ENCODE measurements at places on chromosomes 1 and 21. TPM values are rescaled to one million over a fixed set of nuclear protein-coding genes. Genes with fewer than 3 reads are reported as not detected.

GRCh38 chr1:172288581-172288980 is 131.9 kb upstream of the C1orf105 start:
- no peak overlapping the region for H3K4me3 ChIP-seq
- no peaks in the 10 kb centered on the region for H3K36me3 ChIP-seq
- no peaks in the 10 kb centered on the region for H3K27me3 ChIP-seq
- H3K27ac ChIP-seq, result no peak overlapping the region
- H3K4me1 ChIP-seq, result peaks cover 4% of the 10 kb centered on the region
- no peak for DNase-seq

GRCh38 chr1:218380125-218380977 is 35.2 kb downstream of the TGFB2 start:
- H3K4me1 ChIP-seq, result peaks cover 18% of the 10 kb centered on the region
- peaks cover 24% of the 10 kb centered on the region for H3K27me3 ChIP-seq
- no peak for DNase-seq
- H3K27ac ChIP-seq, result no peak overlapping the region
- no peaks in the 10 kb centered on the region for H3K36me3 ChIP-seq

GRCh38 chr1:40926441-40926840 is 53.1 kb upstream of the CTPS1 start:
- H3K4me1 ChIP-seq, result no peaks in the 10 kb centered on the region
- H3K27ac ChIP-seq, result no peak overlapping the region
- H3K4me3 ChIP-seq, result no peak overlapping the region
- DNase-seq, result no peak

- peaks cover 31% of the 10 kb centered on the region for H3K4me1 ChIP-seq
- DNase-seq, result peak; percentile 28
- H3K4me3 ChIP-seq, result no peak overlapping the region
- peak overlapping the region; percentile 39 for H3K27ac ChIP-seq
- peaks cover 12% of the 10 kb centered on the region for H3K36me3 ChIP-seq
- H3K27me3 ChIP-seq, result no peaks in the 10 kb centered on the region
These were observed 8.7 kb downstream of the PKNOX1 start for GRCh38 chr21:42983103-42983502.

DNA sequence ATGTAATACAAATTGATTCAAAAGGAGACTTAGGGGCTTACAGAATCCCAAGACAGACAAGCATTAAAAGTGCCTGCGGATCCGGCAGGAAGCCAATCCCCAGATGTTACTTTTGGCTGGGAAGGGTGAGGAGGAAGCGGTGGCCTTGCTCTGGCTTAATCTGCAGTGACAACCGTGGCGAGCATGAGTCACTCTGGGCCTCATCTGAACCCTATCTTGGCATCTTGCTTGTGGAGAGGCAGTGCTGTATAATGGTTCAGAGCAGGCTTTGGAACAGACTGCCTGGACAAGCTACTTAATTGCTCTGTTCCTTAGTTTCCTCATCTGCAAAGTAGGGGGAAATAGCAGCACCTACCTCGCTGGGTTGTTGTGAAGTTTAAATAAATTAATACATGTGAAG is 74.1 kb downstream of the XCL2 start:
- H3K36me3 ChIP-seq, result peaks cover 56% of the 10 kb centered on the region
- H3K4me1 ChIP-seq, result peaks cover 66% of the 10 kb centered on the region
- peak; percentile 59 for DNase-seq

DNA sequence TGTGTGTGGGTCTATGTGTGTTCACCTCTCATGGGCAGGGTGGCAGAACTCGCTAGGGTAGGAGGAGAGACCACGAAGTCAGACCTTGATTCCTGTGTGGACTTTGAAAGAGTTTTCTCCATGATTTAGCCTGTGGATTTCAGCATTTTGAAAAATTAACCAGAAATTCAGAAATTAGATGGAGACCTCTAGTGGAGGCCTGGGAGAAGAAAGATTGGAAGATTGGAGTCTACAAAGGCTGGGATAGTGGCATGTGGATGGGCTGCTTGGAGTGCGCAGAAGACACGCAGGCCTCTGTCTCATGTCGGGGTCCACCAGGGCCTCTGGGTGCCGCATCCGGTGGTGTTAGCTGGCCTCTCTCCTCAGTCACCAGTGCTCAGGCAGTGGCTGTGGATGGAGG is 18.9 kb upstream of the IGSF5 start:
- H3K27me3 ChIP-seq, result no peaks in the 10 kb centered on the region
- H3K27ac ChIP-seq, result no peak overlapping the region
- H3K4me3 ChIP-seq, result no peak overlapping the region
- no peak for DNase-seq
- no peaks in the 10 kb centered on the region for H3K36me3 ChIP-seq

DNA sequence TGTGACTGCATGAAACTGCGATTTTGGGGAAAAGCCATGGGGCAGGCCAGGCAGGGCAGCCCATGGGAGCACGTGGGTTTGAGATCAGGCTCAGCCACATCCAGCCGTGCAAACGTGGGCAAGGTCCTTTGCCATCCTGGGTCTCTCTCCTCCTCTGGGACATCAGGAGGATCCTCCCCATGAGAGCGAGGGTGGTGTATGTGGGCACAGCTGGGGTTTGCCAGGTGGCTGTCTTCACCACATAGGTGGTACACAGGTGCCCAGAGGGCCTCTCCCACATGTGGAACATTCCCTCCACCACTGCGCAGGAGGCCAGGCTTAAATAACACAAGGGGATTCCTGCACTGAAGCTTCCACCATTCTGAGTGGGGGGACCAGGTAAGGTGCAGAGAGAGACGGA is 136.7 kb downstream of the DMRTB1 start:
- no peaks in the 10 kb centered on the region for H3K27me3 ChIP-seq
- H3K4me3 ChIP-seq, result no peak overlapping the region
- H3K27ac ChIP-seq, result no peak overlapping the region
- no peaks in the 10 kb centered on the region for H3K36me3 ChIP-seq
- DNase-seq, result no peak

- H3K4me1 ChIP-seq, result peaks cover 5% of the 10 kb centered on the region
- no peaks in the 10 kb centered on the region for H3K36me3 ChIP-seq
These were observed 296.6 kb downstream of the OMA1 start for GRCh38 chr1:58249737-58250586.

GRCh38 chr1:78223417-78224215 is 177.8 kb downstream of the GIPC2 start:
- no peak overlapping the region for H3K4me3 ChIP-seq
- H3K27me3 ChIP-seq, result no peaks in the 10 kb centered on the region
- H3K27ac ChIP-seq, result no peak overlapping the region
- H3K4me1 ChIP-seq, result no peaks in the 10 kb centered on the region
- DNase-seq, result no peak

DNA sequence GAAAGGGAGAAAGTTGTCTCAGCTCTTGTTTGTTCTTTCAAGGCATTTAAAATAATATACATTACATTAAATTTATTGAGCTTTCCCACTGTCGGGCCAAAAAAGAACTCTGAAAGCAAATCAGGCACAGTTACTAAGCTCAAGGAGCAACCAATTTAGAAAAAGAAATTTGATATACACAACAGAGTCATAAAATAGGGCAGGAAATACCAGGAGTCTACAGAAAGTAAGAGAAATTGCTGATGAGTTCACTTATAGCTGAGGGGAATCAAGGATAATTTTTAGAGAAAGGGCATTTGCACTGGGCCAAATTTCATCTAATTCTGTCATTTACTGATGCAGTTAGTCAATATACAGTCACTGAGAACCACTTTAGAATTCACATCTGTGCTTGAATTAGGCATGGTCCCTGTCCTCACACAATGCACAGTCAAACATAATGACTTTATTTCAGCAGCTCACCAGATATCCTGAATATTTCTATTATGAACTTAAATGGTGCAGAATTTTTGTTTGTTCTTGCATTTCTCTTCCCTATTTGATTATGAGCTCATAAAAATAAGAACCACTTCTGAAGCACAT is 249.6 kb upstream of the BEND5 start:
- no peak for DNase-seq
- no peaks in the 10 kb centered on the region for H3K36me3 ChIP-seq
- H3K27me3 ChIP-seq, result no peaks in the 10 kb centered on the region
- no peak overlapping the region for H3K4me3 ChIP-seq

GRCh38 chr1:196152975-196153374 is 455.3 kb downstream of the KCNT2 start:
- H3K36me3 ChIP-seq, result no peaks in the 10 kb centered on the region
- H3K27me3 ChIP-seq, result no peaks in the 10 kb centered on the region
- no peaks in the 10 kb centered on the region for H3K4me1 ChIP-seq
- no peak overlapping the region for H3K4me3 ChIP-seq
- no peak overlapping the region for H3K27ac ChIP-seq
- DNase-seq, result no peak

DNA sequence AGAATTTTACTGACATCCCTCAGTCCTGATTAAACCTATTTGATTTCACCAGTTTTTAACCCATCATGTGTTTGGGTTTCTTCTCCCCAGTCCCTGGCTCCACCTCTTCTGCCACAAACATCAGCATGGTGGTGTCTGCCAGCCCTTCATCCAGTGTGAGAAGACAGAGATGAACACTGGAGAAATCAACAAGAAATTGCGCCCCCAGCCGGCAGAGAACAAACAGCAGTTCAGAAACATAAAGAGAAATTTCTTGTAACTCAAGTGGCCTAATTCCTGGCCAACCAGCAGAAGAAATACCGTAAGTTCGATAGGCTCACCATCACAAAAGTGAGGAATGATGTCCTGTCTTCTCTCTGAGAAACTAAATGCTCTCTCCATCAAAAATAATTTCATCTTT is 18.3 kb downstream of the S100A11 start:
- H3K4me3 ChIP-seq, result no peak overlapping the region
- DNase-seq, result peak; percentile 46
- no peaks in the 10 kb centered on the region for H3K36me3 ChIP-seq

- H3K27me3 ChIP-seq, result no peaks in the 10 kb centered on the region
- H3K4me3 ChIP-seq, result no peak overlapping the region
- no peaks in the 10 kb centered on the region for H3K36me3 ChIP-seq
- H3K27ac ChIP-seq, result no peak overlapping the region
- peaks cover 36% of the 10 kb centered on the region for H3K4me1 ChIP-seq
- no peak for DNase-seq
These were observed 95.5 kb upstream of the SGIP1 start for GRCh38 chr1:66438501-66438900.

DNA sequence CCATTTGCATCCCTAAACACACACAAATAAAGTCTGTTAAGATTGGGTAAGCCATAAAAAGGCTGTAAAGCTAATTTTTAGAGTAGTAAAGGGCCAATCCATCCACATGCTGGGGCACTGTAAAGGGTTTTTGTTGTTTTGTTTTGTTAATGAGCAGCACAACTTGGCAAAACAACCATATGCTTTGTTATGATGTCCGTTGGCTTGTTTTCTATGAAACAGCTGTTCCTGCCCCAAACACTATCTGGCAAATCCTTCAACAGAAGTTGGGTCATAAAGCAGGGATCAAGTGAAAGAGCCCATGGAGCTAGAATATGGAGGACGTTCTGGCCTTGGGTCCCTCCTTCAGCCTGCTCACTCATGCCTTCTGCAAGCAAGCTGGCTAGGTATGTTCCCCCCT is 183.6 kb downstream of the APP start:
- no peaks in the 10 kb centered on the region for H3K27me3 ChIP-seq
- no peak overlapping the region for H3K4me3 ChIP-seq
- H3K36me3 ChIP-seq, result no peaks in the 10 kb centered on the region
- H3K27ac ChIP-seq, result no peak overlapping the region
- H3K4me1 ChIP-seq, result no peaks in the 10 kb centered on the region

DNA sequence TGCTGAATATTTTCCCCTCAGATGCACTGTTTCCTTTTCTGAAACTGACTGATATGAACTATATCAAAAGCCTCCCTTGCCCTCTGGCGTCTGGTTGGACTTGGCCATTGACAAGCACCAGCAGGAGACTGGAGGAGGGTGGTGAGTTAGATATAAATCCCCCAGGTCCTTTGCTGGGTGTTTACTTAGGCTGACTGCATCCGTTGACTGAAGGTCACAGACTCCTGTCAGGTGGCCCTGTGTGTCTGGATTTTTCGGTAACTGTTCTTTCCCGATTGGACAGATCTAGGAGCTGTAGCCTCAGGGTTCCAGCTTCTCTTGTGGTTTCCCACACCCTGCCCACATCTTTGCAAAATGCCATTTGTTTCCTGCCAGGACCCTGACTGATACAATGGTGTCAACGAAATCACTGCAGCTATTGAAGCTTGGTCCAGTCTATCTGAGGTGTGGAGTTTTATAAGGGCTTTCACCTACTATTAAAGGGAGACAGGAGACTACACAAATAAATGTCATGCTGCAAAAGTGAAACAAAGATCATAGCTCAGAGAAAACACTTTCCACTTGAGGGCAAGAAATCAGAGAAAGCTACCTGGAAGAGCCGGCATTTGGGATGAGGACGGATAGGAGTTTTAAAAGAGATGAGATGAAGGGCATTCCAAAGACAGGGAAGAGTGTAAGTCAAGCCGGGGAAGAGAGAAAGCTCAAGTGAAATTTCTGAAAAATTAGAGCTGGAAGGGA is 1.5 kb upstream of the MAGI3 start:
- H3K27me3 ChIP-seq, result peaks cover 27% of the 10 kb centered on the region
- H3K4me3 ChIP-seq, result peak overlapping the region; percentile 83
- H3K4me1 ChIP-seq, result peaks cover 26% of the 10 kb centered on the region
- peaks cover 3% of the 10 kb centered on the region for H3K36me3 ChIP-seq
- no peak overlapping the region for H3K27ac ChIP-seq

- H3K36me3 ChIP-seq, result no peaks in the 10 kb centered on the region
- no peak overlapping the region for H3K4me3 ChIP-seq
- no peak for DNase-seq
- H3K27me3 ChIP-seq, result peaks cover 8% of the 10 kb centered on the region
- no peak overlapping the region for H3K27ac ChIP-seq
- H3K4me1 ChIP-seq, result no peaks in the 10 kb centered on the region
These were observed 92.1 kb upstream of the CLDN14 start for GRCh38 chr21:36572039-36572438.

DNA sequence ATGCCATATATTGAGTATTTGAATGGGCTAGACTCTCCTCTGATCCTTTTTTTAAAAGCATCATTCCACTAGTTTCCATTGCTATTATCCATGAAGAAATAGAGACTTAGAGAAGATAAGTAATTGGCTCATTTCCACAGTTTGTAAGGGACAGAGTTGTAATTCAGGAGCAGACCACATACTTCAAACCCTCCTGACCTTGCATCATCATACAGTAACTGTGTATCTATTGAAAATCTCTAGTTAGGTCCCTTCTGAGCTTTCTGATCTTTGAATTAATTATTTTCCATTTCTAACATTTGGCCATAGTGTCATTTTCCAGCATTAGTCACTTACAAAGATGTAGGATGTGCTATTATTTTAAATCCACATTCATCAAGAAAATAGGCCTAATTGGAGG is 386.5 kb upstream of the ST6GALNAC5 start:
- no peaks in the 10 kb centered on the region for H3K27me3 ChIP-seq
- H3K27ac ChIP-seq, result no peak overlapping the region
- no peak overlapping the region for H3K4me3 ChIP-seq
- no peak for DNase-seq

- no peak for DNase-seq
- peaks cover 2% of the 10 kb centered on the region for H3K4me1 ChIP-seq
- peaks cover 66% of the 10 kb centered on the region for H3K27me3 ChIP-seq
- no peak overlapping the region for H3K4me3 ChIP-seq
- H3K36me3 ChIP-seq, result peaks cover 2% of the 10 kb centered on the region
- no peak overlapping the region for H3K27ac ChIP-seq
These were observed 14.8 kb downstream of the SIM2 start for GRCh38 chr21:36713746-36714145.

FCRL5 gene
- total RNA-seq, result 0.11 TPM

OR2L13 gene
- total RNA-seq, result not detected

KCNAB2 gene
- 343 TPM for total RNA-seq

CELA2B gene
- not detected for total RNA-seq

S100B gene
- 9.5 TPM for total RNA-seq

GPR52 gene
- 2.3 TPM for total RNA-seq

ACTL8 gene
- total RNA-seq, result not detected

ZSWIM5 gene
- 0.50 TPM for total RNA-seq

CD1E gene
- total RNA-seq, result not detected

DPH5 gene
- 41.7 TPM for total RNA-seq

CBR3 gene
- 32.3 TPM for total RNA-seq

ACKR1 gene
- total RNA-seq, result not detected

CLIC4 gene
- total RNA-seq, result 7.7 TPM
